ENCODE measurements at places on chromosomes 7 and 10.

DNA sequence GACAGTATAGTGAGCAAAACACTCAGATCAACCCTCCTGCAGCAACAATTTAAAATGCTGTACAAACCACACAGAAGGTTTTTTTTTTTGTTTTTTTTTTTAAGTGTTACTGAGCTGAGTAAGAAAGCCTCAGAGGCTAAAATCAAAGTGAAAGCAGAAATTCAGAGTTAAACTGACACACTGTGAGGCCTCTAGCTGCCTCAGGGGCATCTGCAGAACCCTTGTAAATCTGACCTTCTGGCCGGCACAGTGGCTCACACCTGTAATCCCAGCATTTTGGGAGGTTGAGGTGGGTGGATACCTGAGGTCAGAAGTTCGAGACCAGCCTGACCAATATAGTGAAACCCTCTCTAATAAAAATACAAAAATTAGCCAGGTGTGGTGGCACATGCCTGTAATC lies 7.4 kb upstream of the GNA12 start:
- peak; percentile 17 for DNase-seq

GRCh38 chr10:133260895-133261725 lies 15.6 kb downstream of the ADAM8 start:
- DNase-seq: peak; percentile 74

GRCh38 chr10:122463466-122464249 lies 2.3 kb downstream of the HTRA1 start:
- DNase-seq: no peak

DNA sequence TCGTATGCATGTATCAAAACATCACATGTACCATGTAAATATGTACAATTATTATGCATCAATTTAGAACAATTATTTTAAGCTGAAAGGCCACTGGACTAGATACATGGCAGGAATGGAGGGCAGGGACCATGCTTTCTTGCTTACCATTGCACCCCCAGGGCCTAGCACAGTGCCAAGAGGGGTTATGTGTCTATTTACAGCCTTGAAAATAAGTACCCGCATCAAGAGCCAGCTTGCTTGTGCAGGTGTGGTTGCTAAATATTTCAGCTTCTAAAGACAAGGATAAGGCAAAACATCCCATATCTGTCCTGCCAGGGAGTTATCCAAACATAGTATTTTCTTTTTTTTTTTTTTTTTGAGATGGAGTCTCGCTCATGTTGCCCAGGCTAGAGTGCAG lies 14.7 kb upstream of the OAT start:
- no peak for DNase-seq

GRCh38 chr10:129958148-129958628 lies 5.9 kb downstream of the EBF3 start:
- no peak for DNase-seq

DNA sequence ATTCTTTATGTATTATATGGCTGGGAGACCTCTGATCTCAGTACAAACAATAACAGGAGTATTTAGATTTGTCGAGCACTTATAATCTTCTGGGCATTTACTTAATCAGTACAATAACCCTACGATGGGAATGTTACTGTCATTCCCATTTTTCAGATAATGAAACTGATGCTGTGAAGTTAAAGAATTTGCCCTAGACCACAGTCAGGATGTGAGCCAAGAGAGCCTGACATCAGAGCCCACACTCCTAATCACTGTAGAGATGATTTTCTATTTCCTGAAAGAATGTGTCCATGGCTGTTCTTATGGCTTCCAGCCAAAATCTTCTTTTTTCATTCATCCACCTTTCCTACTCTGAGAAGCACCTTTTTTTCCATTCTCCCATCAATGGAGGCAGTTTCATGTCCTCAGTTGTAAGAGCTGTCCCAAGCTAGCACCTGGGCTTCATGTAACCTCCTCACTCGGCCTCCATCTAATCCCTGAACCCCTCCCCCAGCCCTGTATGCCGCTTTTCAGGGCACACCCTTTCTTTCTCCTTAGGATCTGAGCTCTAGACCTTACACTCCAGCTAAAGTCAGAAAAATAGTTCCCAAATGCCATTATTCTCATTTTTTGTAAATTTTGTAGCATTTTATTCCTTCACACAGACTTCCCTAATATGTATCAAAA lies 12.2 kb upstream of the CAV1 start:
- no peak for DNase-seq

GRCh38 chr10:117565068-117565467 lies 22.5 kb downstream of the EMX2 start:
- no peak for DNase-seq

DNA sequence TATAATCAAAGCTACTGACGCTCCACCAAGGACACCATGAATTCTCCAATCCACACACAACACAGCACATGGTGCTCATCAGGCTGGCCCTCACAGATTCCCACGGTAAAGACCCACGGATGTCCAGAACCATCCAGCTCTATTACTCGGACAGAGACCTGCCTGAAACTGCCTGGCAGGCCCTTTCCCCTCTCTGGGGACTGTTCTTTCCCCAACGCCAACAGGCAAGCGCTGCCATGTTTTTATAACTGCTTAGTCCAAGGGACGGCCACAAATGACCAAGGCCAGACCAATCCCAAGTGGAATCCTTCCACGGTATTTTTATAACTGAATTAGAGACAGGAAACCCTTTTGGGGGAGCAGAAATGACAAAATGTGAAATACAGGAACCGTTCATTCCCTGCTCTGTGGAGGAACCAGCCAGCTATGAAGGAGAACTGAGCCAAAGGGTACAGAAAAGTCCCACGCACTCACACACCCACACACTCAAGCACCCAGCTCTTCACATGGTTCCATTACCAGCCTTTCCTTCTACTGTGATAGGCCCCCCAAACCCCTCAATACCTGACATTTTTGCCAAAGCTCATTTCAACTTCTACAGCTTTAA lies 4.1 kb downstream of the PIP4K2A start:
- DNase-seq: no peak

- DNase-seq: no peak
Measured at GRCh38 chr10:76626386-76626785, 1011.2 kb downstream of the KCNMA1 start.

- no peak for DNase-seq
Measured at GRCh38 chr7:101518336-101518735, 110.8 kb downstream of the MYL10 start.

GRCh38 chr7:19533266-19533665 lies 175.6 kb downstream of the POLR1F start:
- no peak for DNase-seq

GRCh38 chr10:69060127-69060798 lies 27.6 kb upstream of the SRGN start:
- no peak for DNase-seq

GRCh38 chr10:60728056-60728455 lies 50.2 kb upstream of the CDK1 start:
- DNase-seq: peak; percentile 87

GRCh38 chr7:37385787-37386186 lies 62.9 kb downstream of the ELMO1 start:
- no peak for DNase-seq

- DNase-seq: no peak
Measured at GRCh38 chr7:16460789-16461493, 4.6 kb downstream of the SOSTDC1 start.

Measured in CD4-positive, alpha-beta T cell treated with Interleukin-21 for 1 hour (primary cell).